ENCODE measurements at places on chromosomes 2 and 18. TPM values are rescaled to one million over a fixed set of nuclear protein-coding genes. Genes with fewer than 3 reads are reported as not detected.

LINC00305 gene
- total RNA-seq: not detected

GALNT3 gene
- 14.9 TPM for total RNA-seq

POTEE gene
- total RNA-seq: not detected

STAT4 gene
- 6.7 TPM for total RNA-seq

PCGF1 gene
- 31.2 TPM for total RNA-seq

PROM2 gene
- 3.5 TPM for total RNA-seq
